ENCODE measurements at places on chromosomes 2 and 18.

GRCh38 chr2:24485197-24485596, 5.9 kb upstream of the NCOA1 start:
- no peak for DNase-seq

DNA sequence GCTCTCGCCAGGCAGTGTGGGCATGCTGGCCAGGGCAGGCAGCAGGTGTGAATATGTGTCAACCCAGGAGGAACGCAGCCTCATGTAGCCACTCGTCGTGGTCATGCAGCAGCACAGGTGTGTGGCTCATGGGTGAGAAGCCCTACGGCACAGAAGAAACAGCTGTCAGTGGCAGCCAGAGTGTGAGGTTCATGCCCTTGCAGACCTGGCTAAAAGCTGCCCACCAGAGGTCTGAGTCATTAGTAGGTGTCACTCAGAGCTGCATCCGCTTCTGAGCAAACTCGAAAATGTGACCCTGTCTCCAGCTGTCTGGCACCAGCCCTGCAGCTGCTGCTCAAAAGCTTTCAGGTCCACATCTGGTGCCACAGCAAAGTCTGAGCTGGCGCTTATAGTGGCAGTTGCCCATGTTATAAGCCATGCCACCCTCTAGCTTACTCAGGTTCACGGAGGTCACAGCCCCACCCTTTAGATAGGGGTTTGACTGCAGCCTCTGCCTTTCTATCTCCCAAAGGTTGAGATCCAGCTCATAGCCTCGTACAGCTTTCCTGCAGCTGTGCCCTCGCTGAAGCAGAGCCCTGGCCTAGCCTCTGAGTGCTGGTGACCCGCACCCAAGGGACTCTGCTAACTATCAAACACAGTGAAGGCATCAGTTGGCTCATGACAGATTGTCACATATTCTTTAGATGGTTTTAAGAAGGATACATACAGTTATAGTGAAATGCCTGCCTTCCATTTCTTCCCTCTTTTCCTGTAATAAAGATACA, 195.0 kb downstream of the CCDC102B start:
- DNase-seq, result peak; percentile 30

- DNase-seq, result no peak
Observed at GRCh38 chr2:25275575-25275965, 66.2 kb downstream of the DNMT3A start.

- peak; percentile 64 for DNase-seq
Observed at GRCh38 chr18:23588836-23589560, 2.7 kb upstream of the NPC1 start.

Measured in mesendoderm (in vitro differentiated cells).